ENCODE measurements at places on chromosomes 4 and X.
A peak's percentile ranks its signal among the peaks of the same experiment; 100 is the strongest.

DNA sequence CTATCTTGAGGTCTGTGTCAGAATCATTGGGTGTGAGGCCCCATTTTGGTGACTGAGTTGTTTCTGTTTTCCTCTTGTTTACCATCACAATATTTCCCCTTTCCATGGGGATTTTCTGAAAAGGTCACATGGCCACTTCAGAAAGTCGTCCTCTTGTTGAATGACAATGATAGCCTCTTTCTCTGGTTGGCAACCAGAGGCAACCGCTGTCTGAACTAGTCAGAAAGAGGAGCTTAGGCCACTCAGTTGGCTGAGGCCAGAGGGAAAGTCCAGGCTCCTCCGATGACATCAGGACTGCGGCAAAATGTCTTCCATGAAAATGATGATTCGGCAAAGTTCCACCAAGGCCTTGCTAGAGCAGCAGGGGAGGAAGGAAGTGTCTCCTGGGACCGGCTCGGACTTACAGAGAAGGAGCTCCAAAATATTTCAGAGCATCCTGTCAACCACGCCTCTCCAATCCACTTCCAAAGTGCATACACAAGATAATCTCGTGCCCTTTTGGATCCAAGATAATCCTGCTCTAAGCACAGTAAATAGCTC lies 19.1 kb upstream of the RBM47 start:
- no peak for DNase-seq

DNA sequence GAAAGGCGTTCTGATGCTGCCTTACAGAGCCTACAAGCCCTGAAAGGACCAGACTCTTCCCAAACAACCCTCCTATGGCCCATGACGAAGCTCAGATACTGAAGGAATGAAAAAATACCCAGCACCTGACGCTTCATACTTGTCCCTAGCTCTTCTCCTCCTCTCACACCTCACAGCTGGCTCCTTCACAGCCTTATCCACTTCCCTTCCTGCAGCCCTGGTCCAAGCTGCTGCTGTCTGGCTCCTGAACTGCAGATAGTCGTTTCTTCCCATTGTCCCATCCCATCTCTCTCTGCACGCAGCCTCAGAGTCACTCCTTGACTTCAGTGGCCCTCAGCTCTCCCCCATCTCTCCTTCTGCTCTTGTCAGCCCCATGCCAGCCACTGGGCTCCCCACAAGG lies 56.6 kb downstream of the FAM193A start:
- DNase-seq = no peak

- peak; percentile 74 for DNase-seq
Observed at GRCh38 chr4:48483006-48483776, at the start of gene SLC10A4. Gene SLC10A4 (plus strand): TSS chr4:48483343. CDS start chr4:48483562, 219 bp downstream.

DNA sequence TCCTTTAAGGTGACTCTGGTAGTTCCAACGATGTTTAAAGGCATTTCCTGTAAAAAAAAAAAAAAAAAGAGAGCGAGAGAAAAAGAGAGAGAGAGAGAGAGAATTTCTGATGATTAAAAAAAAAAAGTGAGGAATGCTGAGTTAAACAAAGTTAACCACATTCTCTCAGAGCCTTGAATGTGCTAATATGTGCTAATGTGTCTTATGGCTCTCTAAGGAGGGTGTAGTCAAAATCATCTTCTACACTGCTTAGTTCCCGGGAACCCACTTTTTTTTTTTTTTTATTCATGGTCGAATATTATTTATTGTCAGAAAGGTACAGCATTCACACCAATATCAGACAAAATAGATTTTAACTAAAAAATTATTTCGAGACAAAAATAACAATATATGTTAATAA lies 111.7 kb downstream of the SNCA start:
- no peak for DNase-seq

GRCh38 chr4:3722446-3723231 lies 43.5 kb upstream of the ADRA2C start:
- no peak for DNase-seq

All from GM20000 (cell line).